ENCODE measurements at places on chromosomes 2 and 18.

DNA sequence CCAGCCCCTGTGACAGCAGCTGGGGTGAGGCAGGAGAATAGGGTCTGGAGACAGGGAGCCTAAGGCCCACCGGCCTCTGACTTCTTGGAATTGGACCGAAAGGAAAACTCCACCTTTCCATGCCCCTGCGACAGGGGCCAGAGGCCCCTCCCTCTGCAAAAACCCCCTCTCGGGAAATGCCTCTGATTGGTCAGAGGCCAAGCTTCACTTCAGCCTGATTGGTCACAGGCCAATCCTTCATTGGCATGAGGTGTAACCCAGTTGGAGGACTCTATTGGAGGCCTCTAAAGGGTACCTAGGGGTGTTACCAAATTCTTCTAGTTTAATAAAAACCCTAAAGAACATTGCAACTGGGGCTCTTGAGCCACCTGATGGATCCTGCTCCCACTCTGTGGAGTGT is 5.7 kb upstream of the ACKR3 start:
- DNase-seq: no peak

DNA sequence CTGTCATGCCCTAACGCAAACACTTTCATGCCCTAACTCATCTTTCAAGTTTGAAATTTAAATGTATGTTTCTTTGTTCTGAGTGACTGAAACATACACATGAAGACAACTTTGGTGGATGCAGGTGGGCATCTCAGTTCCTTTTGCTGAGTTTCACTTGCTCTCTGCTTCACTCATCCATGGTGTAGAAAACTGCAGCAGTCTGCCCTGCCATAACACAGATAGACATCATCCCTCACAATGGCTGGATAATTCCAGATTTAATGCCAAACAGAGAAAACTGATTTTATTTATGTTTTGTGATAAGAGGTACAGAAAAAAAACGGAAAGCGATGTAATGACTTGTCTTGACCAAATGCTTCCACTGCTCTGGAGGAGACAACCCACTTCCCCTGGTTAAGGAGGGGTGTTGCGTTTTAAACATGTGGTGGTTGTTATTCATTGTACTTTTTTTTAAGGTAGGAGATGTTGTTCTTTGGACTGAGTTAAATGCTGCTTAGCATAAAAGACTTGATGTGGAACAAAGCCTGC is 70.4 kb downstream of the RHBDD1 start:
- DNase-seq: no peak

DNA sequence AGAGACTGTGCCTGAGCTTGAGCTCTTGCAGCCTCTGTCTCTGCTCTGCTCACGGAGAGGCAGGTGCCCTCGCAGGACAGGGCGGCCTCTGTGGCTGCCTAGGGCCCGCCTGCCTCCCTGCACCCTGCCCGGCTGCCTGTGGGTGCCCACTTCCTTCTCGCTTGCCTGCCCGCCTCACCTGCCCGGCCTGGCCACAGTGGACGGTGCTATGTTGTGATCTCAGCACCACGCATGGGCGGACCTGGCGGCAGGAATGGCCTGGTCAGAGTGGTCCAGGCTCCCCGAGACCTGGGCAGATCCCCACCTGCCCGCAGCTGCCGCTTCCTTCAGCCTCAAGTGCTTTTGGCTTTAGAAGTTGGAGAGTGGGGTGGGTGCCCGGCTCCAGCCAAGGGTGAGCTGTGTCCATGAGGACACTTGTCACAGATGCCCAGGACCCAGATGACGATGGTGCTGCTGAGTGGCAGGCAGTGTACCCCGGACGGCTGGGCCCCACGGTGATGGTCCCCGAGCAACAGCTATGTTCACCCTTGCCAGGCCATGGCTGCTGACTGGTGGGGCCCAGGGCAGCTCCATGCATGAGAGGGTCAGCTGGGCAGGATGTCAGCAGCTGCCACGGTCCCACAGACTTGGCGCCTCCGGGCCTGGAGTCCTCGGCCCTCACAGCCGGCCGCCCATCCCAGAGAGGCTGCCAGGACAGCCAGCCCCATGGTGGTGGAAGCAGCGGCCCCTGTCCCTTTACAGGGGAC is 25.3 kb downstream of the RTP5 start:
- DNase-seq: no peak

- DNase-seq: no peak
These were observed 63.9 kb downstream of the PRKRA start for GRCh38 chr2:178386986-178387597.

GRCh38 chr18:6607343-6607742 is 122.2 kb upstream of the ARHGAP28 start:
- DNase-seq: no peak

GRCh38 chr2:178287652-178288344 is 93.5 kb downstream of the OSBPL6 start:
- DNase-seq: no peak

DNA sequence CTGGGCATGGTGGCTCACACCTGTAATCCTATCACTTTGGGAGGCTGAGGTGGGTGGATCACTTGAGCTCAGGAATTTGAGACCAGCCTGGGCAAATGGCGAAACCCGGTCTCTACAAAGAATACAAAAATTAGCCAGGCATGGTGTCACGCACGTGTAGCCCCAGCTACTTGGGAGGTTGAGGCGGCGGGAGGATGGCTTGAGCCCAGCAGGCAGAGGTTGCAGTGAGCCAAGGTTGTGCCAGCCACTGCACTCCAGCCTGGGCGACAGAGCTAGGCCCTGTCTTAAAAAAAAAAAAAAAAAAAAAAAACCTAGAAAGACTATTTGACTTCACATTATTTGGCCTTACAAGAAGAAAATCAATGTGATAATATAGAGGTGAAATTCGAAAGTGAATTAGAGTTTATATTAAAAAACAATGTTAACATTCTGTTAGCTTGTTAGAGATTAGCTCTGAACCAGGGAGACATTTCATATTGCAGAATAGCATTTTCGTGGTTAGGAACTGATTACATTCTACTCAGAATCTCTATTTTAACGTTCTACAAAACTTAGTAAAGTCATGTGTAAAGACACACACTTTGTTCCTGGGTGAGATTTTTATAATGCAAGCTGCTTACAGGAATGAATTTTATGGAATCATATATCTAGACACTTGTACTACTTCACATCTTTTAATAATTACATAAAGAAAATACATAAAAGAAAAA is 120.5 kb downstream of the THADA start:
- no peak for DNase-seq

GRCh38 chr2:241561832-241562231 is 3.3 kb downstream of the BOK start:
- DNase-seq: peak; percentile 78

DNA sequence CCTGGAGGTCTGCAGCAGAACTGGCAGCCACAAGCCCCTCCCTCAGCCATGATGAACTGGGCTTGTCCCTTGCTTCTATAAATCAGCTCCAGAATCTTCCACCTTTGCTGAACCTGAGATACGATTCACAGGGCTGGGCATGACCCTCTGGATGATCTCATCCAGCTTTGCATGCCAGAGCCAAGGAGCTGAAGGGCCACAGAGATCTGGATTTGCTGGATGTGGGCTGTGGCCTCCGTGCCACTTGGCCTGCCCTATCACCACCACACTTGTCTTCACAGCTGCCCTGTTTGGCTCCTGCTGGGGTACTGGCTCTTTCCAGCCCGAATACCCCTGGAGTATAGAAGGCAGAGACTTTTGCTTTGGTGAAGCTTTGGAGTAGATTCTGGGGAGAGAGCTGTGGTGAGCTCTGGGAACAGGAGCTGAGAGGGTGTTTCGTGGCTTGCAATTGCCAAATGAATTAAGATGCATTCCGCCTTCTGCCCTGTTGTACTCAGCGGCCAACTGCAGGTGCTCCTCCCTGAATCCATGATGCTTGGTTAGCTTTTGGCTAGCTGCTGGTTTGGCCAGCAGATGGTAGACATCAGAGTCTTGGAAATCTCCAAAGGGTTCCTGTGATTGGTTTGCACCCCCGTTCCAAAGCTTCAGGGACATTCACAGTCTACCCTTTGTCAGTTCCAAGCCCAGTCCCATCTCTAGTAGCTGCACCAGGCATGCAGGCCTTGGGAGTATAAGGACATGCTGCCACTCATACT is 30.9 kb upstream of the GIGYF2 start:
- DNase-seq: no peak

DNA sequence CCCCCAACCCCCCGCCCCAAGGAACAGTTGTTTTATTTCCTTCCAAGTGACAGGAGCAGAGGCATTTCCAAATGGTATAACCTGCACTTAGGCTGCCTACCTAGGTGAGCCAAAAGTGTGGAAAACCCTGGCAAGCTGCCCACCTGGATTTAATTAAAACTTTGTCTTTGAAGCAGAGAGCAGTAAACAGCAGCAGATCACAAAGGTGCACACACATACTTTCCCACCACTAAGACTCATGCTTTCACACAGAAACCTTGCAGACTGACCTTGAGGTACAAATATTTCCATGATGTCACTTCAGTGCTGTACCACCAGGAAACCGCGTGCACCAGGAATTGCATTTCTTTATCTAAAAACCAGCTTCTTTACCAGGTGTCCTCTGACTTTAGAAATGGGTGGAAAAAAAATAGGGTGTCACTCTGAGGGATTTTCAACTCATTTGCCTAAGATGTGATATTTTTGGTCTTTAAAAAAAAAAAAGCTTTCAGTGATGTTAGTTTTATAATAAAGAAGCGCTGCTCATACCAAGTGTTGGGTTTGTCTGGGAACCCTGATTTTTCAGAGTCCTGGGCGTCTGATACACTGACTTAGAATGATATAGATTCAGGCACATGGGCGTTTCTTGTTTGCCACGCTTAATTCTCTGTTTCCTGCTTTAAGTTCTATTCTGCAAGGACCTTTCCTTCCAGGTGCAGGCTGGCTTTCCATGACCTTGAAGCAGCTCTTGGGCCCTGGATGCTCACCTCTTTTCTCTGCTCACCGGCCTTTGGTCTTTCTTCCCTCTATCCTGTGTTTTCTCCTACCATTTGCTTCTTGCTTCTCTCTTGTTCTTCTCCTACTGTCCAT is 70.7 kb upstream of the BCL2L11 start:
- no peak for DNase-seq

All from EH (cell line).